Ovary (tissue), 10 donors: ENCODE measurements at places on chromosomes 4 and X. TPM values are rescaled to one million over a fixed set of nuclear protein-coding genes. Genes with fewer than 3 reads are reported as not detected.

DNA sequence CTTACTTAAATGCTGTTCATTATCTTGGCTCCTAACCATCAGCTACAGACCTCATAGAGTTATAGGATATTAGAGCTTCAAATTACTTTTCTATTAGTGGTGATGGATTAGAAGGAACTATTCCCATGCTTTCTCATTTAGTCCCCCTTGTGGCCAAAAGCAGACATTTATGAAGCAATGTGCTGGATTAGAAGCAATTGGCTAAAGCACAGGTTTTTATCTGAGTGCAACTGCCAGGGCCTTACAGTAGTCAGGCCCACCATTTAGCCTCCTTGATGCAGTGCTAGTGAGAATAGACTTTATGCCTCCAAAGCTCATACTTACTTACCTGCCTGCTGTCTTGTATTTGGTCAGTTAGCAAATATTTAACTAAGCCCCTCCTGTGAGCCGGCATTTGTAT lies 93.0 kb downstream of the TSPAN7 start:
- no peak overlapping the region for H3K4me3 ChIP-seq
- no peaks in the 10 kb centered on the region for H3K27me3 ChIP-seq
- H3K36me3 ChIP-seq, result no peaks in the 10 kb centered on the region
- H3K27ac ChIP-seq, result no peak overlapping the region
- no peaks in the 10 kb centered on the region for H3K4me1 ChIP-seq

DNA sequence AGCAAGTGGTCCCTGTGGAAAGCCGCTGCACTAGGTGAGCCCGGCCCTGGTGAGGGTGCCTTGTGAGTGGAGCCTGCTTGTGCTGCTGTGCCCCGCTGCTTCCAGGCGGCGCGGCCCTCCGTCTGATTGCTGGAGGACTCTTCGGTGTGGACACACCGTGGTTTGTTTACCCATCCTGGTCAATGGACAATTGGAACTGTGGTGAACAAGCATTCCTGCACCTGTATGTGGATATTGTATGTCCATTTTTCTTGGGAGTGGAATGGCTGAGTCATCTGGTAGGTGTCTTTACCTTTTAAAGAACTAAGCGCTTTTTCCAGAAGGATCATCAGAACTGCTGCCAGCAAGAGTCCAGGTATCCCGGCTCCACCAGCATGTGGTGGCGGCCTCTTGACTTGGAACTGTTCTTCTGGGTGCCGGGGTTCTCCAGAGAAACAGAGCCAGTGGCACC lies 15.6 kb downstream of the MAEA start:
- H3K4me3 ChIP-seq, result no peak overlapping the region
- peaks cover 9% of the 10 kb centered on the region for H3K4me1 ChIP-seq
- H3K27me3 ChIP-seq, result no peaks in the 10 kb centered on the region
- no peak for DNase-seq
- no peaks in the 10 kb centered on the region for H3K36me3 ChIP-seq
- no peak overlapping the region for H3K27ac ChIP-seq

FOXR2 gene
- not detected for total RNA-seq

DNA sequence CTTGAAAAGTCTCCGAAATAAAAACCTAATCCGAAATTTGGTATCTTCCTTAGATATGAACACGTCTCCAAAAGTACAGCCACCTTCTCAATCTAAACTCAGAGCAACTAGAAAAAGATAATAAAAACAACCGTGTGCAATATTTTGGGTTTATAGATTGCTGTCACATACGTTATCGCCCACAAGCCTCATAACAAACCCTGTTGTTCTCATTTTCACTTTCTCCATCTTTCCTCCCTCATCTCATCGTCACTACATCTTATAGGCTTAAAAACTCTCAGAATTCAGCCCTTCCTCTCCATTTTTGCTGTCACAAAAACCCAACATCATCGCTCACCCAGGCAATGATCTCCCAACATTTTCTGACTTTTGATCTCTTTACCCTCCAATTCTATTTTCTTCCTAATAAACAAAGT lies 448 bp upstream of the SCFD2 start:
- no peaks in the 10 kb centered on the region for H3K36me3 ChIP-seq
- no peak overlapping the region for H3K27ac ChIP-seq
- no peaks in the 10 kb centered on the region for H3K27me3 ChIP-seq
- no peak for DNase-seq

DNA sequence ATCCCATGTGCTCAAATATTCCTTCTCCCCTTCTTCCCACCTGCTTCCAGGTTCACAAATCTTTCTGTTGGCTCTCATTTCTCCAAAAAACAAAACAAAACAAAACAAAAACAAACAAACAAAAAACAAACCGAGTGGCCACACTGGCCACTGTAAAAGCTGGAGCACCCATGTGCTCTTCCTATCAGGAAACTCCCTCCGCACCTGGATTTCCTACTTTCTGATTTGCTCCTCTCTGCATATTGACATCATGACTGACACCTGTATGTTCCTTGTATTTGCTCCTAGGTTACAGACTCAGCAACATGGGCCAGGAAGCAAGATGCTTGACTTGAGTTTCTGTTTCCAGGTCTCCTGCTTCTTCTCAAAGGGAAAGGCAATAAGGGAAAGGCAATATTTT lies 258.8 kb downstream of the GPC3 start:
- no peaks in the 10 kb centered on the region for H3K27me3 ChIP-seq
- H3K36me3 ChIP-seq, result no peaks in the 10 kb centered on the region
- no peak overlapping the region for H3K4me3 ChIP-seq
- H3K27ac ChIP-seq, result no peak overlapping the region

PRR32 gene
- not detected for total RNA-seq

OTUD6A gene
- total RNA-seq, result not detected

DMD gene
- 47.5 TPM for total RNA-seq

MTM1 gene
- 27.1 TPM for total RNA-seq

FRMPD4 gene
- not detected for total RNA-seq

UNC5C gene
- 3.0 TPM for total RNA-seq

GRCh38 chr4:182729516-182729915 lies 187.7 kb downstream of the DCTD start:
- no peak overlapping the region for H3K27ac ChIP-seq
- H3K4me3 ChIP-seq, result no peak overlapping the region
- H3K4me1 ChIP-seq, result no peaks in the 10 kb centered on the region
- no peaks in the 10 kb centered on the region for H3K36me3 ChIP-seq
- no peak for DNase-seq

DNA sequence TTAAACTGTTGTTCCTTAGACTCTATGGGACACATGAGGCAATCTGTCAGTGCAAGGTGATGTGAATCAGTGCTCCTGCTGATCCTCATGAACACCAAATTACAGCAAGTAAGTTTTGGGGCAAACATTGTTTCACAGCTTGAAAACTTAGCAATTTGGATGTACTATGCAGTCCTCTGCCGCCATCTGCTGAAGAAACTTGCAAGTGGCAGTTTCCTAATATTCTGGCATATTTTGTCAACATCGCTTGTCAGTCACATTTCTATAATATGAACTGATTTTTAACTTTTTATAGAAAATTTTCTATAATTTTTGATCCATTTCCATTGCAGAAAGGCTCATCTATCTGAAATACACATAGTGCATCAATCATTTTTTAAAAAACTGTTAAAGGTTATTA lies 56.3 kb downstream of the ZAR1 start:
- DNase-seq, result no peak
- H3K27ac ChIP-seq, result no peak overlapping the region
- no peak overlapping the region for H3K4me3 ChIP-seq
- no peaks in the 10 kb centered on the region for H3K4me1 ChIP-seq
- no peaks in the 10 kb centered on the region for H3K27me3 ChIP-seq
- no peaks in the 10 kb centered on the region for H3K36me3 ChIP-seq

SLC16A2 gene
- 24.1 TPM for total RNA-seq

DNA sequence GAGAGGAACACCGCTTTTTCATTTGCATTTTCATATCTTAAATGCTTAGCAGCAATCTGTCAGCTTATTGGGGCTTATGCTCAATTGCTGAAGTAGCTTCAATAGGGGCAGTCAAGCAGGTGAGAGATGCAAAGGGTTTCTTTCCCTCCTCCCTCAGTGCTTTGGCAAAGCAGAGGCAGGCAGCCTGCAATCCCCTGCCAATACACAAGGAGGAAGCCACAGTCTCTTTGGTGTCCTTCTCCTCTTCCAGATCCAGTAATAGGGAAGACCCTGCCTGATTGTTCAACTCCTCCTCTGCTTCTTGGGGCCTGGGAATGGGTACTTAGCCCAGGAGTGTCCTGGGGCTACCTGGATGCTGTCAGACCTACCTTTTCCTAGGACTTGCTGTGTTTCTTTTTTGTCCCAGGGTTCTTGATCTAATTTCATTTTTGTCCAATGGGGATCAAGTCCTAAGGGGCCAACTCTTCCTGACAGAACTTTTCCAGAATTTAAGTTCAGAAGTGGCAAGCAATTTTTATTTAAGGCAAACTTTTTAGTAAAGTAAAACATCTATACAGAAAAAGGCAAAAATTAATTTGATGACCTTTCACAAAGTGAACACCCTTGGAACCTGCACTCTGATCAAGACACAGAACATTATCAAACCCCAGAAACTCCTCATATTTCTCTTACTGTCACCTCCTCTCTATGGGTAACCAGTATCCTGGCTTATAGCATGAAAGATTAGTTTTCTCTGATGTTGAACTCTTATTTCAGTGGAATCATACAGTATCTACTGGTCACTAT lies 260.3 kb downstream of the PPP3CA start:
- H3K4me3 ChIP-seq, result no peak overlapping the region
- no peaks in the 10 kb centered on the region for H3K27me3 ChIP-seq
- no peaks in the 10 kb centered on the region for H3K4me1 ChIP-seq
- no peak for DNase-seq
- H3K27ac ChIP-seq, result no peak overlapping the region

KLHL13 gene
- 8.3 TPM for total RNA-seq

C4orf36 gene
- not detected for total RNA-seq

MAGED4B gene
- 28.9 TPM for total RNA-seq

POU4F2 gene
- total RNA-seq, result not detected

DNA sequence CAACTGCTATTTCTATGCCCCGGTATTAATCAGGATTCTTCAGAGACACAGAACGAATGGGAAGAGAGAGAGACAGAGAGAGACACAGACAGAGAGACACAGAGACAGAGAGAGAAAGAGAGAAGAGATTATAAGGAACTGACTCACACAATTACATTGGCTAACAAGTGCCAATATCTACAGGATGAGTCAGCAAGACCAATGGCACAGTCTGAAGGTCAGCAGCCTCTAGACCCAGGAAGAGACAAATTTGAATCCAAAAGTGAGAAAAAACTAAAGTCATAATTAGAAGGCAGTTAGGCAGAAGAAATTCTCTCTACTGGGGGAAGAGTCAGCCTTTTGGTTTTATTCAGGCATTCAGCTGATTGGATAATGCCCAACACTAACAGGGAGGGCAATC lies 187.3 kb downstream of the MAB21L2 start:
- H3K27ac ChIP-seq, result no peak overlapping the region
- H3K36me3 ChIP-seq, result no peaks in the 10 kb centered on the region
- no peaks in the 10 kb centered on the region for H3K27me3 ChIP-seq
- no peak for DNase-seq
- H3K4me3 ChIP-seq, result no peak overlapping the region
- H3K4me1 ChIP-seq, result no peaks in the 10 kb centered on the region

DNA sequence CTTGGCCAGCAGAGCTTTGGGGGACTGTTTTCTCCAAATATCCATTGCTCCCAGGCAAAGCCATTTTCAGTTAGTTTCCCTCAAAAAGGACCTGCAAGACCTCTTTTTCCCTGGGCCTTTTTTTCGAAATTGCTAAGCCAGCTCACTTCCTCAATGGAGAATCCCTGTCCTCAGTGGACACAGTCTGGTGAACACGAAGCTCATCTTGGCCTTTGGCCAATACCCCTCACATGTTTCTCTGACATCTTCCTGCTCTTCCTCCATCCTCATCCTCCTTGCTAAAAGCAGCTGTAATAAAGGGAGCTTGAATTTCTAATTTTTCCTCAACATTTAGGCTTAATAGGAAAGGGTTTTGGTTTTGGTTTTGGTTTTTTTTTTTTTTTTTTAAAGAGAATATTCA lies 17.6 kb upstream of the PRPS1 start:
- H3K4me1 ChIP-seq, result peaks cover 3% of the 10 kb centered on the region
- H3K4me3 ChIP-seq, result no peak overlapping the region
- DNase-seq, result no peak
- no peaks in the 10 kb centered on the region for H3K36me3 ChIP-seq
- H3K27me3 ChIP-seq, result no peaks in the 10 kb centered on the region
- no peak overlapping the region for H3K27ac ChIP-seq

DNA sequence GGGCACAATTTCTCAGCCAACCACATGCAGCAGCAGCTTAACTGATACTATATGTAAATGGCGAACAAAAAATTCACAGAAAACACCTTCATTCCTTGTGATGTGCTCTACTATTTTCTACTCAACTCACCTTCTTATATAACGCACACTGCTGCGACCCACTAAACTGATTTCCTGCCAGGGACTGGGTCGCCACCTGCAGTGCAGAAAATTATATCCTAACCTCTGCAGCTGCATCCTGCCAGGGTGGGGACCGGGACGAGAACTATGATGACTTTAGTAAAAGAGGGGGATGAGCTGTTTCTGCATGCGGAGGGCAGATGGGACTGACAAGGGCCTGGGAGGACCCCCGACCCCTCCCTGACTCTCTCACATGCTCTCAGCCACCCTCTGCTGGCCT lies 27.4 kb downstream of the ABLIM2 start:
- H3K4me3 ChIP-seq, result no peak overlapping the region
- no peaks in the 10 kb centered on the region for H3K4me1 ChIP-seq

CLDN22 gene
- not detected for total RNA-seq

- H3K4me3 ChIP-seq, result no peak overlapping the region
- no peak for DNase-seq
- no peak overlapping the region for H3K27ac ChIP-seq
- no peaks in the 10 kb centered on the region for H3K27me3 ChIP-seq
- H3K36me3 ChIP-seq, result no peaks in the 10 kb centered on the region
Measured at GRCh38 chr4:96194993-96195392, 355.1 kb downstream of the PDHA2 start.

TEX11 gene
- not detected for total RNA-seq

DNA sequence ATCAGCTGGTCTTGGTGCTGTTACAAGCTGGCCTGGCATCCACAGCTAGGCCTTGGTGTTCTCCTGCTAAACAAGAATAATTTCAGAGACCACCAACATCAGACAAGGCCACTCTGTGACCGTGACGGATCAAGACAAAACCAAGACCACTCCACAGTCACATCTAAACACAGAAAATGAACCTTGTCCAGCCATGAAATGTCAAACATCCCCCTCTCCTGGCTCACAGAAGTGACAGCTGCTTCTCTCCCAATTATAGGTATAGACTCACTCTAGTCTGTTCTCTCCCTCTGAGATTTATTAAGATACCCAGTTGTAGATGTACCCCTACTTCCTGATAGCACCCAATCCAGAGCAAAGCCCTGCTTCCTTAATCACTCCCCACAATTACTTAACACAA lies 40.4 kb downstream of the EFHC2 start:
- no peak overlapping the region for H3K27ac ChIP-seq
- no peak for DNase-seq
- no peak overlapping the region for H3K4me3 ChIP-seq
- no peaks in the 10 kb centered on the region for H3K4me1 ChIP-seq
- no peaks in the 10 kb centered on the region for H3K27me3 ChIP-seq
- no peaks in the 10 kb centered on the region for H3K36me3 ChIP-seq

GRCh38 chrX:32572644-32573043 lies 638.7 kb downstream of the DMD start:
- no peak overlapping the region for H3K4me3 ChIP-seq
- no peak overlapping the region for H3K27ac ChIP-seq
- DNase-seq, result no peak

DMP1 gene
- not detected for total RNA-seq
